ENCODE measurements at places on chromosomes 3 and 15.

- DNase-seq, result no peak
Observed at GRCh38 chr3:112002096-112002971, 3.6 kb downstream of the TAGLN3 start.

DNA sequence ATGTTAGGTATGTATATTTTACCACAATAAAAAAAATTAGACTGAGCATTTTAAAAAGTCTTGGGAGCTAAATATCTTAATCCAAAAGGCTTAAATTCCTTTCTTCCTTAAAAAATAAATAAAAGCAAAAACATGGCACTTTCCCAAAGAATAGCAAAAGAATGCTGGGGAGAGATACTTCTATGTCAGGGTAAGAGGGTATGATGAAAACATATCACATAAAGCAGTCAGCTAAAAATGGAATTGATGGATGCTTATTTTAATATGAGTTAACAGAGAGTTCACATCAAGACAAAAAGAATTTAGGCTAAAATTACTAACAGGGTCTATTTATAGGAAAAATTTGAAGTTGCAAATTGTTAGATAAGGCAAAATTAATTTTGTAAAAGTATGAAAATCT, 141.0 kb downstream of the MYLK start:
- no peak for DNase-seq

DNA sequence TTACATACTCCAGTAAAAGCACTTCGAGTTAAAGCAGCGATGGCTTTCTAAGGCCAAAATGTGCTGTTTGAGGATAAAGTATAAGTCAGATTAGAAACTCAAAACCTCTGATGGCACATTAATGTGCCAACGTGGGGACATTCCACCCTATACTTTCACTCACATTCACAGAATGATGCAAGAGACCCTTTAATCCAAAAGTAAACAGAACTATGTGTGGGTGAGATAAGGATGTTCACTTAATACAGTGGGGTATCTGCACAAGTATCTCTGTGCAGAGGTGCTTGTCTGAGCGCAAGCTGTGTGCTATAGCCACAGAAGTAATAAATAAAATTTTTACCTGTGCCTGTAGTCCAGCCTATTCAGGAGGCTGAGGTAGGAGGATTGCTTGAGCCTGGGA, 100.3 kb upstream of the CHL1 start:
- DNase-seq, result no peak

DNA sequence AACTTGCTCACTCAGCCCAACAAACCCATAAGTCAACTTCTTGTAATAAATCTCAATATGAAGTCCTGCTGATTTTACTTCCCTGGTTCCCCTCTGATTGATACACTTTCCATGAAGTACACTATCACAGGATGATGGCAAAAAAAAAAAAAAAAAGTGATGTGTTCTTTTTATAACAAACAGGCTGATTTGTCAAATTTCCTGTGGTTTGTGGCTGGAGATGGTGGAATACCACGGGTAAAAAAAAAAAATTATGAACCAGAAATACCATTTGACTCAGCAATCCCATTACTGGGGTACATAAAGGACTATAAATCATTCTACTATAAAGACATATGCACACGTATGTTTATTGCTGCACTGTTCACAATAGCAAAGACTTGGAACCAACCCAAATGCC, 10.7 kb upstream of the SERPINI2 start:
- DNase-seq, result no peak
